ENCODE measurements at places on chromosomes 6 and 20.
A peak's percentile ranks its signal among the peaks of the same experiment; 100 is the strongest.

- no peak for DNase-seq
Observed at GRCh38 chr6:36692861-36693702, 4.5 kb upstream of the RAB44 start.

DNA sequence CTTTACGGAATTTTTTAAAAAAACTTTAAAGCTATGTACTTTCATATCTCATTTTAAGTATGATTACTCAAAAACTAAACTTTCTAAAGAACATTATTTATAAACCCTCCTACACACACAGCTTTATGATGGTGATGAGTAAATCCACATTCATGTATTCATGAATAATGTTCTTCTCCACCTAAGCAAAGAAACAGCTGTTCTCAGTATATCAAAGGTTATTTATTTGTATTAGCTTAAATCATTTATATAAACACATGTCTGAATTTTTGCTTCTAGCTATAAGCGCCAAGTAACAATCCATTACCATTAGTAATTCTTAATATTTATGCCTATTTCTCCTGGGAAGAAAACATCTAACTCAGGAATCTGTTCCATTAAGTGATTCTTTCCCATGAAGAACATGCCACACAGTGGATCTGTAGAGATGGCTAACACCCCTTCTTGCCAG, 63.3 kb downstream of the SMLR1 start:
- DNase-seq = no peak

- no peak for DNase-seq
Observed at GRCh38 chr20:571754-572441, 28.3 kb upstream of the CSNK2A1 start.

- DNase-seq = no peak
Observed at GRCh38 chr6:151914484-151914883, 107.0 kb downstream of the ESR1 start.

DNA sequence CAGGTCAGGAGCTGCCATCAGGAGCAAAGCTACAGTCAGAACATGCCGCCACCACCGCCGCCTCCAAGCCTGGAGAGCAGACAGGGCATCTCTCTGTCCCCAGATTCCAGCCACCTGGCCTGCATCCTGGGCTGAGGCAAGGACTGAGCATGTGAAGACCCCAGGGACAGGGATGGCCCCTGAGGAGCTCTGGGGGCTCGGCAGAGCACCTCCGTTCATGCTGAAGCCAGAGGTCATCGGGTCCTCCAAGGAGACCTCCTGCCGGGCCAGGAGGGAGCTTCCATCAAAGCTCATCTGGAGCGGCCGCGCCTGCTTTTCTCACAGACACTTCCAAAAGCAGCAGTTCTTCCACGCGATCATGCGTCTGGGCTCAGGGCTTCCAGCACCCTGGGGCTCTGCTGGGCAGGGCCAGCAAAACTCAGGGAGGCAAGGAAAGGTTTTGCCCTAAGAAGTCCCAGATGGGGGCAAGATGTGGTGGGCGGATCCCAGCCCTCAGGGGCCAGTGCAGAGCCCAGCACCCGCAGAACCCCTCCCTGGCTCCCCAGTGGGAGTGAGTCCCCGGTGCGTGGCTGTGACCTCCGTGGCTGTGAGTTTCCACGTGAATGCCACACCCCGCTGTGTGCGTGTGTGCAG, 138.4 kb downstream of the TAF4 start:
- DNase-seq = no peak

DNA sequence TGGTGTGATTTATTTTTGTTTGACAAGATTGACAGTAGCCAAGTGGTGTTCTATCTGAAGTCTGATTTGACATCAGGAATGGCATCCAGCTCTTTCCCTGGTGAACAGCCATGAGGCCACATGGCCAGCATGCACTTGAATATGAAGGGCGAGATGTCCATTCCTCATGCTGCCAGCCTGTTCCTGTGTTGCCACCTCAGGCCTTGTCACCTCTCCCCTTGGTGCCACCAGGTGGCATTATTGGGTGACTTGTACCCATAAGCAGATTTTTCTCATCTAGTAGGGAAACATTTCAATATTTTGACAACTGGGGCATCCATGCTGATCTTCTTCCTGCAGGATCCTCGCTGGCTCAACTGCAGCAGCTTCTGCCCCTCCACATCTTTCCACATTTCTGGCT, 199.1 kb downstream of the ERMARD start:
- no peak for DNase-seq

- no peak for DNase-seq
Observed at GRCh38 chr6:12776291-12776690, 59.7 kb downstream of the PHACTR1 start.

GRCh38 chr6:18720075-18720474, 332.9 kb downstream of the RNF144B start:
- no peak for DNase-seq

GRCh38 chr6:163098827-163099479, 315.6 kb upstream of the QKI start:
- no peak for DNase-seq

GRCh38 chr6:16912756-16913155, 151.5 kb upstream of the ATXN1 start:
- DNase-seq = no peak

DNA sequence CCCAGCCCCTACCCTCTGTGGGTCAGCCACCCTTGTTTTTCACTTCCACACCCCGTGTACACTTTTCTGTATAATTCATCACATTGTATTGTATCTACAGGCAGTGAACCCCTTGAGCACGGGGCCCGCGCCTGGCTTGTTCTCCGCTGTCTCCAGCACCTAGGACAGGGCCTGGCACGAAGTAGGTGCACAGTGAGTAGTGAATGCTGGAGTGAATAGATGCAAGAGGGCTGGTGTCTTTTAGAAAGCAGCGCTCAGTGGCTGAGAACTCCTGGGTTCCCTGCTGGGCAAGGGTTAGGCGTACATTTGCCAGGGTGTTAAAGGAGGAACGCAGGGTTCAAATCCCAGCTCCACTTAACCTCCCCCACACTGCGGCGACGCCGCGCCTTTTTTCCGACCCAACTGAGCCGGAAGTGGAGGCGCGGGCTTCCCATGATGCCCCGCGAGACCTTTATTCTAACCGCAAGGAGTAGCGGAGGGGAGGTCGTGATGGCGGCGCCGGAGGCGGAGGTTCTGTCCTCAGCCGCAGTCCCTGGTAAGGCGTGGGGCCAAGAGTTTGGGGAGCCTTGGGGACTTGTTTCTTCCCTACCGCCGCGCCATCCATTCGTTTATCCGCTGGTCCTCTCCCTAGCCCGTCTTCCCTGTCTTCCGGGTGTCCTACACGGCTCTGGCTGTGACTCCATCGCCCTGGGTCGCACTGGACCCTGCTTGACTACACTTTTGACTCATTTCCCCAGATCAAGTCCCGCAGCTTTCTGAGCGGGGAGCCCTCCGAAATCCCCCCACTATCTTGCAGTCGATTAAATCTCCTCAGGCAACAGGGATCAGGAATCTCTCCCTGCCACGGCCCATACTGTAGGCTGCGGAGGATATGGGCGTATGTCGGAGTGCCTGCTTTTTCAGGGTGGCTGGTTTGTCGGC, at the start of gene MAD2L1BP:
TSS of gene MAD2L1BP (plus strand) at position 454 of the 921 bp plus-strand sequence. CDS start at position 490, 36 bp downstream.
- DNase-seq = peak; percentile 83

- DNase-seq = no peak
Observed at GRCh38 chr20:59818911-59819310, 114.5 kb downstream of the SYCP2 start.

GRCh38 chr6:43089874-43090558, 13.9 kb downstream of the PTK7 start:
- DNase-seq = no peak

- no peak for DNase-seq
Observed at GRCh38 chr6:119179842-119180241, 101.4 kb upstream of the FAM184A start.

DNA sequence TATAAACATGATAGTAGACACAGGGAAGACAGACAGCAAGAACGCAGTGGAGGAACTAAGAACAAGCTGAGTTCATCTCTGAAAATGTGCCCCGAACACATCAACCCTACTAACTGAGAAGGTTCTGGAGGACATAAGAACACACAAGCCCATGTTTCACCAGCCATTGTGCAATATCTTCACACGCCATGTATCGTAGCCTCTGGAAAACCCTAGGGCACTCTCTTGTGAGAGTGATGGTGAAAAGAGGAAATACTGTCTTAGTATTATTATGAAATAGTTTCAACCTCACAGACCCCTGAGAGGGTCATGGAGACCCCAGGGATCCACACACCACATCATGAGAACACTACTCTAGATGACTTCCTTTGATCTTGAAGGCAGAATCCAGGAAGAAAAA, 26.1 kb upstream of the FOXF2 start:
- no peak for DNase-seq

GRCh38 chr6:111603040-111603439, 2.6 kb downstream of the TRAF3IP2 start:
- no peak for DNase-seq

GRCh38 chr6:45467853-45468252, 90.1 kb upstream of the SUPT3H start:
- no peak for DNase-seq

GRCh38 chr20:11210611-11211010, 536.8 kb upstream of the JAG1 start:
- DNase-seq = no peak

DNA sequence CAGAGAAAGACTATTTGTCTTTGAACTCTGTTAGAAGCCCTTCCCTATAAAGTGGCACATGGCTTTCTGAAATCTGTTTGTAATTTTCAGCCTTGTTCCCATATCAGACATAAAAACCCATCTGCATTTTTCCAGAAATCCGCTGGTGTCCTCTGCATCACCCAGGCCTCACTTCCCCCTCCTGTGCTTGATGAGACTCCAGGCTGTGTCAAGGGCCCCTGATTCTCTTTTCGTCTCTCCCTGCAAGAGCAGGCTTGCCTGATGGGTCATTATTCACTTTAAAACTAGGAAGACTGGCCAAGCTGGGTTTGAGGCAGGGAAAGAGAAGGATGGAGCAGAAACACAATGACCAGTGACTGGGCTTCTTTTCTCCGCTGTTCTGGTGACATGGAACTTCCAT, 10.6 kb upstream of the PROKR2 start:
- DNase-seq = no peak

DNA sequence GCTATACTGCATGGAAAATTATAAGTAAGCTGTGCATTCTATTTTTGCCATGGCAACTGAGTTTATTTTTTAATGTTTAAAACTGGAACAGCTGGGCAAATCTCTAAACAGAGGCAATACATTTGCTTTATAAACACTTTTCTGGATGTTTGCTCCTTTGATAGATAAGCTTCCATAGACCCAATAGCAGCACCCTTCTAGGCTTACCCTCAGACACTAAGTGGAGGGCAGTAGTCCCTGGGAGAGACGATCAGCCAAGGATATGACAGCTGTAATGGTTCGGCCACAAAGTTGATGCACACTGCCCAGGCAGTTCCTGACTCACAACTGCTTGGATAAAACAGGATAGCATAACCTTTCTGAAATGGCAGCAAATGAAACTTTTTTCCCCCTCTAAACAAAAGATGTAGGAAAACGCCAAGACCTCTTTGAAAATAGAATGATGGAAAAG, 8.5 kb upstream of the MRPS10 start:
- DNase-seq = no peak

DNA sequence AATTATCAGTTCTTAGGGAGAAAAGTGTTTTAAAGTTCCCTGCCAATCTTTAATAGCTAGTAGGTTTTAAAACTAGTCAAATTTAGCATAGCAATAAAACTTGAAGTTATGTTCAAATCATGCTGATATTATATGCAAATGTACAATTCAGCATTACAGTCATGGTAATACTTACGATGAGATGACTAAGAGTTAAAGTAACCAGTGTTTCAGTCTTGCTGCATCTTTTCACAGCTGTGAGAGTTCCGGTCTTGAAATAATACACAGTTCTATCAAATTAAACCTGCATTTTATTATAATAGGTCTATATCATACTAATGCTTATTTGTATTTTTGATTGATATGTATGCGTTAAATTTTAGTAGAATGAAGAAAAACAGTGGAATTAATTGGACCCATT, 26.1 kb downstream of the POPDC3 start:
- DNase-seq = no peak

DNA sequence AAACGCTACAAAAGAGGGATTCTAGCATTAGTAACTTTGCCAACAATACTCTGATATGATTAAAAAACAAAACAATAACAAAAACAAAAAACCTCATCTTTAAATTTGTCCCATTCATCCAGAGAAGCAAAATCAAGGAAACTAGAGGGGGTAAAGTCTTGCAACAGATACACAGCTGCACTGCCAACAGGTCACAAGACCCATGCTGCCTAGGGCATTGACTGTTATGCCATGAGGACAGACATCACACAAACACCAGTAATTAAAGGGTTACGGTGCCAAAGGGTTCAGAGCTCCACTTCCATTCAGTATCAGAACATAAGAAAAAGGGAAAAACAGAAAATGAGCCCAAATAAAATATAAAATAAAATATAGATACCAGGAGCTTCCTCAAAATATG, 1.6 kb downstream of the TBC1D20 start:
- DNase-seq = no peak

DNA sequence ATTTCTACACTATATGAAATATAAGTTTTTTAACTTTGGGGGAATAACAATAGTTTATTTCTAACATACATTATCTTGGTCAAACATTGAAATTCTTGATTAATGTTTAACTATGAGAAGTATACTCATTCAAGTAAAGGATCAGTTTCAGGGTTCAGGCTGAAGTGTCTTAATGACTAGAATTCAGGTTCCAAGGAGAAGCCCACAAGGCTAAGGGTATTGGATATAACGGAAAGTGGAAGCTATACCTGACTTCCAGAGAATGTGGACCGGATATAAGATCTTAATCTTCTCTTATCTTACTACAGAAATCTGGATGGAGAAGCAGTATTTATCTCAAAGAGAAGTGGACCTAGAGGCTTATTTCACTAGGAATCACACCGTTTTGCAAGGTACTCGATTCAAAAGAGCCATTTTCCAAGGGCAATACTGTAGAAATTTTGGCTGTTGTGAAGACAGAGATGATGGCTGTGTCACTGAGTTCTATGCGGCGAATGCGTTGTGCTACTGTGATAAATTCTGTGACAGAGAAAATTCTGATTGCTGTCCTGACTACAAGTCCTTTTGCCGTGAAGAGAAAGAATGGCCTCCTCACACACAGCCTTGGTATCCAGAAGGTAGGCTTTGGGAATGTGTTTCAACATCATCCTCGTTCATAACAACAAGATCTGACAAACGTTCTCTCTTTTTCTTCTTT, at the start of gene TINAG:
TSS of gene TINAG (plus strand) at position 153 of the 697 bp plus-strand sequence. CDS start at position 263, 110 bp downstream.
- DNase-seq = no peak

DNA sequence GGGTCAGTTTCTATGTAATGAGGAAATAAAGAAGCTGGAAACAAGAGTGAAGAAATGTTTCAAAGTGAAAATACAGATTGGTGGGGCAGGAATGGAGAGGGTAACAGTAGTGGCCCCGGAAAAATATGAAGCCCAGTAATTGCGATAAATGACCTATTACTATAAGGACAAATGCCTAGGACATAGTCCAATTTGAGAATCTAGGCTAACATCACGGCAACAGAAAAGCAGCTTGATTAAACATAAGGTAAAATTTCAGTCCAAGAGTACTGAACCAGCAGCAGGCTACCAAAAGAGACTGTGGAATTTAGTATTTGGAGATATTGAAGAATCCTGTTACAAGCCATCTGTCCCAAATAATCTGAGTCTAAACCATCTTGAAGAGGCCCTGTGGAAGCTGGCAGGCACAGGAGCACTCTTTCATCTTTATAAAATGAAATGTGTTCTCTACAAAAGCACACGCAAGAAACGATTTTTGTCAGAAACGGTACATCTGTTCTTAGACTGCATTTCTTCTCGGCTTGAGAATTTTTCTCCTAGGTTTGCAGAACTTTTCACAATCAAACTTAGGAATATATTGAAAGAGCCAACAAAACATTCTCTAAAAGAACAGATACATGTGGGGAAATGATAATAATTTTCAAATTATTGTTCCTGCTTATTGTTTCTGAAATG, 49.3 kb downstream of the ELOVL5 start:
- DNase-seq = no peak

- DNase-seq = no peak
Observed at GRCh38 chr6:87151471-87151780, 3.9 kb upstream of the ZNF292 start.

Measured in stimulated activated CD4-positive, alpha-beta T cell treated with anti-CD3 and anti-CD28 coated beads, Interleukin-2, amount 100 ng/mL, for 4 hours (primary cell).